ENCODE measurements at places on chromosomes 6 and 20.

DNA sequence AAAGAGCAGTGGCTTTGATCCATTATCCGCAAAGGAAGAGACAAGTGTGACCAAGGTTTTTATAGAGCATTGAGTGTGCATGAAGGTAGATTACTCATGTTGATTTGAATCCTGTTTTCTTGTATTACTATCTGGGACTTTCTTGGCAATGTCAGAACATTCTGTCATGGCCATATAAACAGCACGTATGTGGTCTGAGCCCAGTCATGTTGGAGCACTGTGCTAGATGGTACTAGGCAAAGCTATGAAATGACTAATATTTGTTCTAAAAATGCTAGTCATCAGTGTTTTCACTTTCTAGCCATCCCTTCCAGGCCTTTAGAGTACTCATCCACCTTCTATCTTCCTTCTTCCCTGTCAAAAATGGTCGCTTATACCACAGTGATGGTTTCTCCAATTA, 278.6 kb upstream of the FLRT3 start:
- no peak for DNase-seq

GRCh38 chr20:1783245-1783644, 112.0 kb upstream of the SIRPA start:
- no peak for DNase-seq

- DNase-seq = no peak
Measured at GRCh38 chr6:158283304-158283980, 28.8 kb upstream of the TULP4 start.

- no peak for DNase-seq
Measured at GRCh38 chr6:15839969-15840541, 177.2 kb upstream of the DTNBP1 start.

GRCh38 chr20:61600016-61600415, 348.0 kb downstream of the CDH4 start:
- no peak for DNase-seq

- no peak for DNase-seq
Measured at GRCh38 chr6:136893187-136893586, 28.9 kb upstream of the SLC35D3 start.

GRCh38 chr6:158031381-158032353, 50.0 kb downstream of the SYNJ2 start:
- DNase-seq = no peak

DNA sequence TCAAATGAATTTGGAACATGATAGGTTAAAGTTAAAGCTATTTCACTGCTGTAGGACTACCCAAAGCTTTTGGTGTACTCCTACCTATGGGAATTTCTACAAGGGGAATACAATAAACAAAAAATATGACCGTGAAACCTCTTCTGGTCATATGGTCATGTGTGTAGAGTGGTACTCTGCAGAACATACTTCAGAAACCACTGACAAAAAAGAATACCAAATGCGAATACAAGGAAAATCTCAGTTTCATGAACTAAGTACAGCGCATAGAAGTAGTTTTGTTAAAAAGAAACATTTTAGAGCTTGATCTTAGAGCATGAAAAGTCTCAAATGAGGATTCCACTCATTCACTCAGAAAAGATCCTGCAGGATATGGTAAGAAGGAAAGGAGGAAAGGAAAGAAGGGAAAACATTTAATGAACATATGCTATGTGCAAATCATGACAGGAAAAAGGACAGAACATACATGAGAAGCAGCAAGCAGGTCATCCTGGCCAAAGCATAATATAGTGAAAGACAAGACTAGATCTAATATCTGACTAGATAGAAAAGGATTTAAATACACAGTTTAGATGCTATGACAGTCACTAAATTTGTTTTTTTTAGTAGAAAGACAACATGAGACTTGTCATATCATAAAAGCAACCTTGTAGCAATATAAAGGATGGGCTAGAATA, 36.5 kb downstream of the SNX14 start:
- DNase-seq = no peak

DNA sequence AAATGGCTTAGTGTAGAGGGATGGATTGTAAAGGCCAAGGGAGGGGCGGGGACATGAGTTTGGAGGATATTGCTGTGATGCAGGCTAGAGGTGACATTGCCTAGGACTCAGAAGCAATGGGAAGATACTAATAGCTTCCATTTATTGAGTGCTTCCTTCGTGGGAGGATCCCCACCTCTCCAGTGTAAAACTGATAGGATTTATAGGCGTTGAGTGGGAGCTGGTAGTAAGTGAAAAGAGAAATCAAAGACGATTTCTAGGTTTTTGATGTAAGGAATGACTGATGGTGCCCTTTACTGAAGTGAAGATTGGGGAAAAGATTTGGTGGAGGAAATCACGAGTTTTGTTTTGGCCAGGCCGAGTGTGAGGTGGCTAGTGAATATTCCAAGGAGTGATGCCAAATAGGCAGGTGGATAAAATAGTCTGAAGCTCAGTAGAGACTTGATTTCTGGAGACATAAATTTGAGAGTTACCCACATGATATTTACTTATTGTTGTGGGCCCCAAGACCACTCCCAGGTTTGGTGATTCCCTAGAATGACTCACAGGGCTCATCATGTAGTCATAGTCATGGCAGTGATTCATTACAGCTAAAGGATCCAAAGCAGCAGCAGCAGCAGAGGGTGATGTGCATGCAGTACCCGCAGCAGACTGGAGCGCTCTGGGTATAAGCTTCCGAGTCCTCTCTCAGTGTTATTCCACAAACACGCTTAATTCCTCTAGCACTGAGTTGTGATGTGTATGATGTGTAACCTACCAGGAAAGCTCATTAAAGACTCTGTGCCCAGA, 10.2 kb downstream of the RPRD1B start:
- DNase-seq = no peak

DNA sequence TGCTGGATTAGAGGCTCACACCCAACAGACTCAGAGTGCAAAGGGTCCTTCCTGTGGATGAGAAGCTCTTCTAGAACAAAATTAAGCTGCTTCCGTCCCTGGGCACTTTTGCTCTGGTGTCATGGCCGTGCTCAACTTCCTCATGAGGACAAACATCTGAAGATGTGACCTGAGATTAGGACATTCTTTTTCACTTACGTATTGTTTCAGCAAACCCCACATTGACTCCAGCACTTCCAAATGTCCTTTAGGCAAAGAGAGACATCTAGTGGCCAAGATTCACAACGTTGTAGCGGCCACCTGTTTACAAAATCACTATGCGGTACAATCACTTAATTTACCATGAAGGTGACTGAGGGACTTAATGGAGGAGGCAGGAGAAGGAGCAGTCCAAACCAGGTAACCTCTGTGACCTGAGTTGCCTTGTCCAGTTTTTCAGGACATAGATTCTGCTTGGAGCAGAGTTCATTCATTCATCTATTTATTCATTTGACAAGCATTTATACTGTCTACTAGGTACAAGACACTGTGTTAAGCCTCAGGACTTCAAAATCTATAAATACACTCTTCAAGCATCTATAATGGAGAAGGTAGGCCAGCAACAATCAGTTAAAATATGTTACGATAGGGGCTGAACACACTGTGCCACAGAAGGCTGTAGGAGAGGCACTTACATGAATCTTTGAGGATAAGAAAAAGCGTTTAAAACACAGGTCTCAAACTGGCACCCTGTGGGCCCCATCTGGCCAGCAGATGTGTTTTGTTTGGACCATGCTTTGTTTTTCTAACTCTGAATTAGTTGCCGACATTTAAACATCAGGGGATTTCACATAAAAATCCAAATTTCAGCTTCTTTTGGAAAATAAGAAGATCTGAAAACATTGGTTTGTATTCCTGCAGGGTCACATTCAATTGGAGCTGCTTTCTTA, 5.6 kb upstream of the ADGRF1 start:
- no peak for DNase-seq

DNA sequence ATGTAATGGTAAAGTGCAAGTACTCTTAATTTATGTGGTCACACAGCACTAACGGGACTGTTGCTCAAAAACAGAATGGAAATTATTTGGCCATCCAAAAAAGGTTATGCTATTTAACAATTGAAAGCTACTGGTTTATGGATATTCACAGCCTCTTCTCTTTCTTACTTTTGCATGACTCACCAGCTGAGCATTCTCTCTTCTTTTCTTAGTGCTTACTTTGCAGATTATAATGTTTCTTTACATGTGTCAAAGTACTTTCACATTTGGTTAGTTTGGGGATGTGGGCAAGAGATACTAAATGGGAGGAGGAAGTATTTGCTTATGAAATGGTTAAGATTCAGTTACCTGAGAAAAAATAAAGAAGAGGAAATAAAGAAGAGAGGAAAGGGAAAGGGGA, 610.5 kb downstream of the HTR1B start:
- DNase-seq = no peak

Data from stimulated activated CD4-positive, alpha-beta T cell treated with anti-CD3 and anti-CD28 coated beads, TNF-alpha, amount 100 ng/mL, for 1 hour (primary cell).